ENCODE measurements at places on chromosomes 3 and 15.

GRCh38 chr3:39531665-39532064 is 64.2 kb downstream of the MOBP start:
- H3K36me3 ChIP-seq = no peaks in the 10 kb centered on the region
- DNase-seq = no peak
- H3K27ac ChIP-seq = no peak overlapping the region
- peaks cover 32% of the 10 kb centered on the region for H3K27me3 ChIP-seq

DNA sequence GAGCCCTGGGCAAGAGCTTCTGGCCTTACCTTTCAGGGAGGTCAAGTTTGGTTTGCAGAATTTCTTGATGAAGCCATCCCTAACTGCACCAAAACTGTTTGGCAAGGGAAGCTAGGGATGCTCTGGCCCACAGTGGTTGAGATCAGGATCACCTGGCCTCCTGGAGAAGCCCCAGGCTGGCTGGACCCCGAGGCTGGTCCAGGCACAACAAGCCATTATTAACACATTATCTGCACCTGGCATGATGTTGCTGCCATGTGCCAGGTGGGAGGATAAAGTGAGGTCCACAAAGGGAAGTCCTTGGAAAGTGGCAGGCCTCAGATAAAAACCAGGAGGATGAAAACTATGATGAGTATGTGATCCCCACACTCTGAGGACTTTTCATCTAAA is 35.9 kb upstream of the DUSP7 start:
- no peak for DNase-seq
- no peak overlapping the region for H3K4me3 ChIP-seq
- H3K27ac ChIP-seq = no peak overlapping the region
- no peaks in the 10 kb centered on the region for H3K27me3 ChIP-seq
- H3K36me3 ChIP-seq = peaks cover 9% of the 10 kb centered on the region

DNA sequence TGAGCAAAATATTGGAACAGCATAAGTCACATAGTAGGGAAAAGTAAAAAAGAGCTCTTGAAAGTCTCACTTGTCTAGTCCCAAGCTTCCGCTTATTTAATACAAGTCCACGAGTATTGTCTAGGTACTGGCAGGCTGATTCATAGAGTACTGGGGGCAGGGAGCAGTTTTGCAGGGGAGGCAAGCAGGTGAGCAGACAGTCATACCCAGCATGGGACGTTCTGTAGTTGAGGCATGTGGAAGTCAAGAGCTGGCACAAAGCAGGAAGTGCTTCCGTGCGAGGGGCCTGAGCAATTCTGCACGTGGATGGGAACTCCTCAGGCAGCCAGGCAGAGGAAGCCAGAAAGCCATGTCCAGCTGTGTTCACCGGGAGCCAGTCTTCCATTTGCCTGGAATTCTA is 287.6 kb downstream of the EPHB1 start:
- H3K4me1 ChIP-seq = no peaks in the 10 kb centered on the region
- H3K36me3 ChIP-seq = no peaks in the 10 kb centered on the region
- DNase-seq = no peak
- H3K27me3 ChIP-seq = no peaks in the 10 kb centered on the region
- no peak overlapping the region for H3K4me3 ChIP-seq

DNA sequence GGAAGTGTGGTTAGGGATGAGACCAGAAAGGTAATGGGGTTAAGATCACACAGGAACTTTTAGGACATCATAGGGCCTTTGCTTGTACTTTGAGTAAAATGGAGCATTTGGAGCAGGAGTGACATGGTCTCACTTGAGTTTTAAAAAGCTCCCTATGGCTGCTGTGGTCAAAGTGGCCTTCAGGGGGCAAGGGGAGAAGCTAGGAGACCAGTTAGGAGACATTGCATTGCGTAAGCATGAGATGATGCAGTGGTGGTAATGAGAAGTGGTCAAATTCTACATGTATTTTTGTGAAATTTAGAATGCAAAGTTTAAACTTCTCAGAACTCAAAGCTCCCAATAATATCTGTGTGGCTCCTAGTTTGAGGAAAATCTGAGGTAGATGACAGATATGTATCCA is 27.9 kb downstream of the MED12L start:
- no peak overlapping the region for H3K27ac ChIP-seq
- peaks cover 18% of the 10 kb centered on the region for H3K27me3 ChIP-seq
- H3K4me3 ChIP-seq = no peak overlapping the region
- peaks cover 2% of the 10 kb centered on the region for H3K4me1 ChIP-seq

- no peak overlapping the region for H3K27ac ChIP-seq
- H3K27me3 ChIP-seq = no peaks in the 10 kb centered on the region
- H3K4me1 ChIP-seq = peaks cover 5% of the 10 kb centered on the region
Observed at GRCh38 chr3:52527732-52528585, 5.7 kb downstream of the NT5DC2 start.

GRCh38 chr3:133662278-133662651 is 524 bp upstream of the TOPBP1 start:
- peaks cover 27% of the 10 kb centered on the region for H3K36me3 ChIP-seq
- peaks cover 1% of the 10 kb centered on the region for H3K27me3 ChIP-seq
- peak overlapping the region; percentile 99 for H3K4me3 ChIP-seq

GRCh38 chr3:130894130-130894985 is 474 bp downstream of the ATP2C1 start:
- DNase-seq = peak; percentile 23
- peaks cover 9% of the 10 kb centered on the region for H3K36me3 ChIP-seq
- H3K27ac ChIP-seq = peak overlapping the region; percentile 85

GRCh38 chr3:33915796-33916546 is 117.5 kb downstream of the PDCD6IP start:
- no peaks in the 10 kb centered on the region for H3K36me3 ChIP-seq
- peaks cover 10% of the 10 kb centered on the region for H3K27me3 ChIP-seq
- no peak overlapping the region for H3K27ac ChIP-seq
- DNase-seq = no peak

- peaks cover 66% of the 10 kb centered on the region for H3K36me3 ChIP-seq
- peak overlapping the region; percentile 34 for H3K4me3 ChIP-seq
- H3K4me1 ChIP-seq = peaks cover 80% of the 10 kb centered on the region
- no peak for DNase-seq
- H3K27ac ChIP-seq = peak overlapping the region; percentile 83
- no peaks in the 10 kb centered on the region for H3K27me3 ChIP-seq
Observed at GRCh38 chr15:60392986-60393790, 4.6 kb downstream of the ANXA2 start.

Data from activated T-helper 2 cell treated with anti-CD3 and anti-CD28 coated beads, Interferon-gamma antibody, Interleukin-2, Interleukin-4, amounts not matched to agents 10 μg/mL and 5 μg/mL and 100 μg/mL, durations not matched to agents 14 hours and 24 hours and 36 hours (primary cell).